Stimulated activated CD8-positive, alpha-beta memory T cell treated with anti-CD3 and anti-CD28 coated beads, Interleukin-4, amount 100 ng/mL, for 4 hours (primary cell): ENCODE measurements at places on chromosomes 3 and 15.

DNA sequence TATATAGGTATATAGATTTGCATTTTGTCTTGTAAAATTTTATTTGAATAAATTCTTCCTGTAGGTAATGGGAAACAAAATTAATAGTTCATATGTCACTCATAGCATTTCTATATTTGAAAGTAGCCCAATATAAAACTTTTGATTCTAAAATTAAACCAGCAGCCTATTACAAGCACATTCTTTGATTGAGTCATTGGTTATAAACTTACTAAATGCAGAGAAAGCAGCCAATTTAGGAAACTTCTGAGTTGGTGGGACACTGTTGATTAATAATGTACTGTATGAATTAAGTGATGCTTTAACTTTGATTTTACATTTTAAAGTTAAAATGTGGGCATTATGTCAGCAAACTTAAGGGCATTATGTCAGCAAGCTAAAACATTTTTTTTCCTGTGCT, 34.5 kb downstream of the NR1D2 start:
- no peak for DNase-seq

DNA sequence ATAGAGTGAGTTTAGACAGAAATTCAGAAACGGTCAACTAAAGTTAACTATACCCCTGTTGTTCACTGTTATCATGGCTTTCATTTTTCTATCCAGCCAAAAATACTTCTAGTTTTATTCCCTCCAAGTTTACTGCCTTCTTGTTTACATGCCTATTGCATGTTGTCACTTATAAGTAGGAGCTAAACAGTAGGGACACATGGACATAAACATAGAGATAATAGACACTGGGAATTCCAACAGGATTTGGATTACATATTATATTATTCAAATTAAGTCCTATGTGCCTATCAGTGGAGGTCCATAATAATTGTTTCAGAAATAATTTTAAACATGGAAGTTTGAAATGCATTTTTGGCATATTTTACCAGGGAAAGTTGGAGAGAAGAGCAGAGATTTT, 269.1 kb upstream of the ZNF717 start:
- no peak for DNase-seq

DNA sequence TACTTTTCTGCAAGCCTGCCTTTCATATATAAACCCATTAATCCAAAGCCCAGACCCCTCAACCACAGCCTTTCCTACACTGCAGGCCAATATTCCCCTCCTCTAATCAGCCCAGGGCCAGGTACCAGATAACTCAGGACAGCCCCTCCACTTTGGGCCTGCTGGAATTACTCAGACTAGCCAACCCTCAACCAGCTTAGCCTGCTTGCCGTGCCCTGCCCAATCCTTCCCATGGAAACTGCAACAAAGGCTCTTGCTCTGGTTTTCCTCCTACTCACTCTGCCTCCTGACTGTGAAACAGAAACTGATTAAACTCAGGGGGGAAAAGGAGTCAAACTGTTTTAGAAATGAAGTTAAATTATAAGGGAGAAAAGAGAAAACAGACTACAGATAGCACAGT, 248.1 kb downstream of the KLF13 start:
- no peak for DNase-seq

- no peak for DNase-seq
These were observed 220.1 kb downstream of the MCTP2 start for GRCh38 chr15:94451466-94451865.

DNA sequence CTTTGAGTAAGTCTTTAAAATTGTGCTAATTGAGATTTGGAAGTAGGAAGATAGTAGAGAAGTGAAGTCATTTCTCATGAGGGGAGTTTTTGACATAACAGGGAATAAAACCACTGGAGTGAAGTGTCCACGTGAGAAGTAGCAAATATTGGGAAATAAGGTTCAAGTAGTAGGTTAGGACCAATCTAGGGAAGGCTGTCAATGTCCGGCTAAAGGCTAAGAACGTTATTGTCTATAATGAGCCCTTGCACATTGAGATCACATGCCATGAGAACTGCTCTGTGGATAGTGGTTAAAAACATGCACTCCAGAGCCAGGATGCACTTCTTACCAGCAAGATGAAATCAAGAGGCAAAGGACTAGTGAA, 459.9 kb upstream of the TPRG1 start:
- no peak for DNase-seq

DNA sequence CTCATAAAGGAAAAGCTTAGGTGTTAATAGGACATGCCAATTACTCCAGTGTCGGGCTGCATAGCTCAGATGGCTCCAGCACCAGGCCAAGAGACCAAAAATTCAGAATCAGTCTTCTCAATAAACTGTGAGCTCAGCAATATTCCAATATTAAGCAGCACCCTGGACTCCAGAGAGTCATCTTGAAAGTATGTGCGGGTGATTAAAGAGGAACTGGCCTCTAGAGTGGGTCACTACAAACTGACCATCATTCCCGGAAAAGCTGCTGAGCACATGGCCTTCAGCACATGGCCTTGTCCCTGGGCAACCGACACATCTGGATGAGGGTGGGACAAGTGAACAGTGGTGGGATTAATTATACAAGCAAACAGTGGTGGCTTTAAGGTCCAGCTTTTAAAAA, 59.0 kb downstream of the MAGI1 start:
- no peak for DNase-seq

DNA sequence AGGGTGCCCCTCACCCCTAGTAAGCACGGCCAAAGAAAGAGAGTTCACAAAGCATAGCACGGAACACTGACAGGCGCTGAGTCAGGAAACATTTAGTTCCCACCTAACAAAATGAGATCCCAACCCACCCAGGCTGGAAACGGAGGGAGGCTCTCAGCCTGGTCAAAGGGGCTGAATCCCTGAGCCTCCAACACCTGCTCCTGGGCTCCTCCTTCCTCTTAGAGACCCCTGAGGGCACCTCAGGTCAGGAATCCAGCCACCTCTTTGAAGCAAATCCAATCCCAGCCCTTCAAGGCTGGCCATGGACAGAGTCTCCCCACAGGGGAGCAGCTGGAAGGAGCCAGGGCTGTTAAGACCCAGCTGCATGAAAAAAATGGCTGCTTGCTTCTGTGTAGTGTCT, 154.4 kb upstream of the HES1 start:
- no peak for DNase-seq
